ENCODE measurements at places on chromosomes 6 and 20.

DNA sequence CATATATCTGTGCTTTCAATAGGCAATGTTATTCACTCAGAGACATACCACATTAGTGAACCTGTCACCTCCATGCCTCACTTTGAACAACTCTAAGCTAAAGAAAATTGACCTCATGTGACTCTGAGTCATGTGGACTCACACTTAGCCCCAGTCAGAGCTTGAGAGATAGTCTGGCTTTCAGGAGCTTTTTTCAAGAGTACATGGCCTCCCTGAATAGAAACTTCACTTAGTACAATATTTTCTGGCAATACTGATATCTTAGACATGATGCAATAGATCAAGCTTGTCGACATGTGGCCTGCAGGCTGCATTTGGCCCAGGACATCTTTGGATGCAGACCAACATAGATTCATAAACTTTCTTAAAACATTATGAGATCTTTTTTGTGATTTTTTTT, 8.5 kb downstream of the SPTLC3 start:
- DNase-seq: peak; percentile 33

GRCh38 chr6:35391240-35391968, 49.0 kb downstream of the PPARD start:
- peak; percentile 58 for DNase-seq

GRCh38 chr6:33802186-33802958, 1.4 kb downstream of the MLN start:
- no peak for DNase-seq

DNA sequence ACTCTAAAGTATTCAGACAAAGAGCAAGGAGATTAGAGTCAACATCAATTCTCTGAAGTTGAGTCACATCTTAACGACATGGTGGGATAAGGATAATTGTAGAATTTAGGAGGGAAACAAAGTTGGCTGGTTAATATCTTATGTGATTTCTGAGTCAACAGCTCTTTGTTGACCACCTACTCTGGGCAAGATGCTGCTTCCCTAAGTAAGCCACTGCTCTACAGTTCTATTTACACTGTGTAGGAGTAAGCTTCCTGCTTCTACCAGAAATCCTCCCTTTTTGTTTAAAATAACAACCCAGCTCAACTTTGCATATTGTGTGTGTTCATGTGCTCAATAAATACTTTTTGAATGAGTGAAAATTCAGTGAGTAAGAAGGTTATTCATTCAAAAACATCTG, 3.1 kb downstream of the HS3ST5 start:
- peak; percentile 2 for DNase-seq

- DNase-seq: no peak
Observed at GRCh38 chr6:169932491-169932890, 181.1 kb downstream of the ERMARD start.

- DNase-seq: peak; percentile 61
Observed at GRCh38 chr6:109424946-109425345, 15.5 kb downstream of the PPIL6 start.

DNA sequence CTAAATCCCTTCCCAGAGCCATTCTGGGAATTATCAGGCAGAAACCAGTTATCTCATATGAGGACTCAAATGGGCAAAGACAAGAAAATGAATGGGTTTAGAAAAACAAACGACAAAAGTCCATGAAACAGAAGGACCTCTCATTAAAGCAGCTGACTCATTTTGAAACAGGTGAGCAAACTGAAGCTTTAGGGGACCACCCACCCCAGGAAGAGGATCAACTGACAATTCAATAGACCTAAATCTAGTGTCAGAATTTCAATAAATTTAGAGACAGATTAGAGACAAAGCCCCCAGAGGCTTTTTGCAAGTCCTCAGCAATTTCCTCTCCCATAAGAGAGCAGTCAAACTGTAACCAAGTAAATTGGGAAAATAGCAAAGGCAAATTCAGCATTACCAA, 333.8 kb downstream of the PTPRT start:
- no peak for DNase-seq

- no peak for DNase-seq
Observed at GRCh38 chr6:35377002-35377401, 34.6 kb downstream of the PPARD start.

- no peak for DNase-seq
Observed at GRCh38 chr6:130749402-130749801, 77.8 kb upstream of the SMLR1 start.

DNA sequence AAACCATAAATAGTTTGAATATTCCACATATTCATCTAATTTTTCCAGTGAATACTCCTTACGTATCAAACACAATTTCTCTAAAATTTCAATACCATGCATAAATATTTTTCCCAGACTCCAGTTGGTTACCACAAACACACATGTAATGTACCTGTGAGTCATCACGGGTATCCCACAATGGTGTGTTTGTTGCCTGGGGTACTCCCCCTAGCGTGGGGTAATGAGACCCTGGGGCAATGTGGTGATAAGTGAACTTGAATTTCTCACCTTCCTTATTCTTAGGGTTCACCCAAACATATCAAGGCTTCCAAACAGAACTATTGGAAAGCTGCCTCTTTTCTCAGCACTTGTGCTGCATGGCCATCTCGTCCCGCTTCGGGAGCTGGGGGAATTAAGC, 51.0 kb downstream of the STX7 start:
- DNase-seq: no peak

- no peak for DNase-seq
Observed at GRCh38 chr6:45931232-45931631, 84.4 kb downstream of the CLIC5 start.

GRCh38 chr6:148747145-148747470, 278 bp downstream of the UST start:
- peak; percentile 50 for DNase-seq

- DNase-seq: no peak
Observed at GRCh38 chr20:41135187-41135887, 2.0 kb upstream of the PLCG1 start.

DNA sequence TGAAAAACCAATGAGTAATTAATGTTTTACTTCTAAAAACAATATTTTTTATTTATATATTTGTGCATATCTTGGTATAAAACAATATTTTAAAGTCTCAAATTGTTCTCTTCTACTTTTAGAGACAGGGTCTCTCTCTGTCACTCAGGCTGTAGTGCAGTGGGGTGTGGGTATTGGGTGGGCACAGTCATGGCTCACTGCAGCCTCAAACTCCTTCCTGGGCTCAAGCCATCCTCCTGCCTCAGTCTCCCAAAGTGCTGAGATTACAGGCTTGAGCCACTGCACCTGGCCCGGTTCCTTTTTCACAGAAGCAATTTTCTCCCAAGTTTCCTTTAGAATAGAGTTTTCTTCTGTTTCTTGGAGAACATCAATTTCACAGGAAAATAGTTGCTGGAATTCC, 102.8 kb downstream of the TMEM242 start:
- no peak for DNase-seq

GRCh38 chr6:10343320-10343719, 71.6 kb downstream of the TFAP2A start:
- DNase-seq: no peak

GRCh38 chr6:110317189-110317588, 41.0 kb downstream of the METTL24 start:
- no peak for DNase-seq

- DNase-seq: no peak
Observed at GRCh38 chr6:122751326-122751725, 28.2 kb upstream of the FABP7 start.

- no peak for DNase-seq
Observed at GRCh38 chr6:118812970-118813369, 81.0 kb upstream of the ASF1A start.

- peak; percentile 64 for DNase-seq
Observed at GRCh38 chr20:2469991-2470422, 582 bp downstream of the SNRPB start.

GRCh38 chr20:62536871-62537401, 61.1 kb upstream of the GATA5 start:
- DNase-seq: peak; percentile 43

DNA sequence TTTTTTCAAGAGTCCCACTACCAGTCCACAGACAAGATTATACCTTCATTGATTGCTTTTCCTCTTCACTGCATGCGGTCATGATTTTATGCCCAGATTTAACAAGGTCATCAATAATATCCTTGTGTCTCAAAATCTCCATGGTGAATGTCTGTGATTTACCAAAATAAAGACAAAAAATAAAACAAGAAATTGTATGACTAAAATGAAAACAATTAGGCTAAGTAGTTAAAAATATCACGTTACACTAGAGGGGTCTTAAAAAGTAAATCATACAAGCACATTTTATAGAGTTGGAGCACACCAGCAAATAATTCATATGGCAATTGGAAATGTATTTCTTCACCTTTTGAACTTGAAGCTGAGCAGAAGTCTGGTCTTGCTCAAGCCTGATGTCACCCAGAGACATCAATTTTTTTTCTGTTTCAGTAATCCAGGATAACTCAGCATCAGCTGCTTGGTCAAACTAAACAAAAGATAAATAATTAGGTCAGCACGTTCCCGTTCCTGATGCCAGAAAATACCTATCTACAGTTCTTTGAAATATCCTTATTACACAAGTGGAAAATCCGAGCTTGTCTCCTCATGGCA, 125.4 kb downstream of the DST start:
- DNase-seq: peak; percentile 96

- no peak for DNase-seq
Observed at GRCh38 chr20:5001174-5002076, at the start of gene SLC23A2. Gene SLC23A2, minus strand, starts transcription at chr20:5001510. Its CDS starts 68,948 bp downstream, at chr20:4932562.

DNA sequence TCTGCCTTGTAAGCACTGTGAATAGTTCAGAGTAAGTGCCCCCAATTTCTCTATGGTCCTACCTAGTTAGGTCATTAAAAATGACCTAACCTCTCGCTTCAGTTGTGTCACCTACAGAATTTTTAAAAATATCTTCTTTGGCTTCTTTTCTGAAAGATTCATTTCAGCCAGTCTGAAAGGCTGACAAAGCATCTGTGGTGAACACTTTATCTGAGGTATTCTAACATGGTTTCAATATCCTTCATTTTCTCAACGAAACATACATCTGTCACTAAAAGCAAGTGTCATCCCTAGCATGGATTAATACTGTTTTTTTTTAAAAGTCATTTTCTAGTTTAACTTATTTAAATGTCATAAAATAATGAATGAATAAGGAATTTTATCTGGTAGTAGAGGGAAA, 5.1 kb downstream of the DPM1 start:
- no peak for DNase-seq

DNA sequence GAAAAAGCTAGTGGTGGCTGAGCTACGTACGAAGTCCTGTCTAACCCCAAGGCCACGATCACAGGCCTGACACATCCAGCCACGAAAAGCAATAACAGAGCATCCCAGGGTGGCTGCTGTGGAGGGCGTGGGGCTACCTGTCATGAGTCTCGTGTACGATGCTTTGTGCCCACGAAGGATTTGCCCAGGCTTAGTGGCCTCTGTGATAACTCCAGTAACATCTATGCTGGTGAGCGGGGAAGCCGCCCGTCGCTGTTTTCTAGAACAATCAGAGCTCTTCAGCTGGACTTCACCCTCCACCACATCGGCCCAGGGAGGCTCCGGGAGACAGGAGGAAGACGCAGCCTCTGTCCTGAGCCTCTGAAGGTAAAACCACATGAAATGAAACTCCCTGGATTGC, 250.5 kb downstream of the TAF4 start:
- DNase-seq: no peak

- DNase-seq: no peak
Observed at GRCh38 chr6:110055387-110055735, 77.2 kb downstream of the GPR6 start.

DNA sequence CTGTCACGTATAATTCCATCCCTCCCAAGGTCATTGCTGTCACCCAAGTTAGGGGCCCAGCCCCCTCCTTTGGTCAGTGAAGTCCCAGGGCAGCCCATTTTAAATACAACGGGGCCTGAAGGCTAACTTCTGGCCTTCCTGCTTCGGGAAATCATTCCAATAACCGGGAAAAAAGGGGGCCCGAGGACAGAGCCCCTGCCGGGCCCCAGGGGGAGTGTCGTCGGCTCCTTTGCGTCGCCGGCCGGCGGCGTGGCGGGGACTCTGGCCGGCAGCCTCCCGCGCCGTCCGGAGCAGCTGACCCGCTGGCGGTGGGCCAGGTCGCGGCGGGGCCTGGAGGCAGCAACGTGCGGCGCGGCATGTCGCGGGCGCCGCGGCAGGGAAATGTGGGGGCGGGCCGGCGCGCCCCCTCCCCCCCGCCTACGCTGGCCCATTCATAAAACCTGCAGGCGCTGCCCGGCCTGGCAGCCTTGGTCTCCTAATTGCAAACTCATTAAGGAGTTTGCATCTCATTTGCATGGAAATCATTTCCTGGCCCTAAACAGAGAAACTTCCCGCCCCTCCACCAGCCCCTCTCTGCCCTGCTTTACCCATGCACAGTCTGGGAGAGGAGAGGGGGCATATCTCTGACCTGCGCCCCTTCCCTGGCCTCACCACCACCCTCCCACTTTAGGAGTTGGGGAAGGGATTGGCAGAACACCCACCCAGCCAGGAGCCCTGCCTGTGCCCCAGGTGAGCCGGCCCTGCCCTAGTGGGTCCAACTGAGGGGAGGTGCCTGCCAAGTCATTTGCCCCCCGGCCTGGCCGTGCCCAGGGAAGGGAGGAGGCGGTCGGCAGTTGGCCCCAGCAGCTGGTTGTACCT, 50.7 kb downstream of the MRPL14 start:
- DNase-seq: peak; percentile 51

GRCh38 chr6:110864824-110865223, 9.8 kb upstream of the AMD1 start:
- peak; percentile 36 for DNase-seq

DNA sequence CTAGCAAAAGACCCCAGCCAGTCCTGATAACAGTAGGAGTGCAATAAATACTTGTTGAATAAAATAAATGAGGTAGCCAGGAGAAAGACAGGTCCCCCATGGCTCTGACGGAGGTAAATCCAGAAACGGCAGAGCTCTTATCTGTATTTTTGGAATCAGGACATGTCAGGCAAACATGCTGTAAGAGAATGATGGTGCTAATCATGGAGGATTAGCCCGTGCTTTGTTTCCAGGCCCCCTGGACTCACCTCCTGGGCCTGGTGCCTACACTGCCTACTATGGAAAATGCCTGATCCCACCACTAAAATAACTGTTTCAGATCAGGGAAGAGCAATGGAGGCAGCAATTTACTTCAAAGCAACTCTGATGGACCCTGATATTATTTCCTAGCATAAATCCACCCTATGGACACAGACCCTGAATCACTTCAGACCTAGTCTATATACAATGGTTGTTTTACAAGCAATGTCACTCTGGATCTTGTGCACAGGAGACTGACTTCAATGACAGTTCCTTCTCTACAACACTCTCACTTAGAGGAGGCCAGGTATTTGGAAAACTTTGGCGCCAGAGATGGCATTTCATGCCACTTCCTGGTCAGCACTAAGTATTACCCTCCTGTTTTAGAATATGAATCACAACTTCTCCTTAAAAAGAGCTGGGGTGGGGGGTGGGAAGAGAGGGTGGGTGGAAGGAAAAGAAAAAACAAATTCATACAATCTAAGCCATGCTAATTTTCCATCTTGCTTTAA, 6.4 kb downstream of the MRPL14 start:
- DNase-seq: no peak
